ENCODE measurements at places on chromosomes 16 and 17. TPM values are rescaled to one million over a fixed set of nuclear protein-coding genes. Genes with fewer than 3 reads are reported as not detected.

GRCh38 chr16:49543631-49543946 is 170.0 kb downstream of the C16orf78 start:
- no peak for DNase-seq

GRCh38 chr17:2068519-2069051 is 13.7 kb downstream of the HIC1 start:
- DNase-seq = no peak

DNA sequence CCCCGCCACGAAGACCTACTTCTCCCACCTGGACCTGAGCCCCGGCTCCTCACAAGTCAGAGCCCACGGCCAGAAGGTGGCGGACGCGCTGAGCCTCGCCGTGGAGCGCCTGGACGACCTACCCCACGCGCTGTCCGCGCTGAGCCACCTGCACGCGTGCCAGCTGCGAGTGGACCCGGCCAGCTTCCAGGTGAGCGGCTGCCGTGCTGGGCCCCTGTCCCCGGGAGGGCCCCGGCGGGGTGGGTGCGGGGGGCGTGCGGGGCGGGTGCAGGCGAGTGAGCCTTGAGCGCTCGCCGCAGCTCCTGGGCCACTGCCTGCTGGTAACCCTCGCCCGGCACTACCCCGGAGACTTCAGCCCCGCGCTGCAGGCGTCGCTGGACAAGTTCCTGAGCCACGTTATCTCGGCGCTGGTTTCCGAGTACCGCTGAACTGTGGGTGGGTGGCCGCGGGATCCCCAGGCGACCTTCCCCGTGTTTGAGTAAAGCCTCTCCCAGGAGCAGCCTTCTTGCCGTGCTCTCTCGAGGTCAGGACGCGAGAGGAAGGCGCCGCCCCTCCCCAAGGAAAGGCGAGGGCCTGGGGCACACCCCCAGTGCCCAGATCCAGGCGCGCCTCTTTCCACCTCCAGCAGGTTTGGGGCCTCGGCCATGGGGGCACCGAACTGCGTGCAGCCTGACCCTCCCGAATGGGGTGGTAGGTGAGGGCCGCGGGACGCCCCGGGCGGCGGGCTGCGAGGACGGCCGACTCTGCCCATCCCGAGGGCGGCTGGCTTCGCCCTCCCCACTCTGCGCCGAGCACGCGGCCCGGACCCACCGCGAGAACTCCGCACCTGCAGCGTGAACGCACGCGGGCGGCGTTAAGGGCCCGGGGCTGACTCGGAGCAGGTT is 664 bp downstream of the HBQ1 start:
- peak; percentile 55 for DNase-seq

DNA sequence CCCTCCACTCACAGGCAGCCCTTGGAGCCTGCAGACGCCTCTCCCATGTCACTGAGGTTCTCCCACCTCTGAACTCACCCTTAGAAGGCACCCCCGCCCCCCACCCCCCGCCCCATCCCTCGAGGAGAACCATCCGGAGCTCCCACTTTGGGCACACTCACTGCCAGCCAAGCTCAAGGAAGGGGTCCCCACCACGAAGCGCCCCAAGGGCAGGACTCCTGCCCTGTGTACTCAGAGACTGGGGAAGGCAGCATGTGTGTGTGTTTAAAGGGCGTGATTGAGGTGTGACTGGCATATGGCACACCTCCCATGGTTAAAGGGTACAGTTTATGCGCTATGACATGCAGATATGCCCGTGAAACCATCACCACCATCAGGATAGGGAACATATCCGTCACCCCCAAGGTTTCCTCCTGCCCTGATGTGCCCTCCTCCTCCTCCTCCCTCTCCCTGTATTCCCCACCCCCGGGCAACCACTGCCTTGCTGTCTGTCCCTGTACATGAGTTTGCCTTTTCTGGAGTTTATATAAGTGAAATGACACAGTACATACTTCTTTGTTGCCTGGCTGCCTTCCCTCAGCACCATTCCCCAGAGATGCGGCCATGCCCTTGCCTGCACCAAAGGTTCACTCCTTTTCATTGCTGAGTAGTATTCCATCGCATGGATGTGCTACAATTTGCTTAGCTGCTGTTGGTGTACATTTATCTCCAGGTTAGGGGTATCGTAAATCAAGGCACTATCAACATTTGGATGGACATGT is 14.0 kb upstream of the RBFOX3 start:
- DNase-seq = no peak

- no peak for DNase-seq
Observed at GRCh38 chr17:81453076-81453475, 57.8 kb downstream of the BAHCC1 start.

DNA sequence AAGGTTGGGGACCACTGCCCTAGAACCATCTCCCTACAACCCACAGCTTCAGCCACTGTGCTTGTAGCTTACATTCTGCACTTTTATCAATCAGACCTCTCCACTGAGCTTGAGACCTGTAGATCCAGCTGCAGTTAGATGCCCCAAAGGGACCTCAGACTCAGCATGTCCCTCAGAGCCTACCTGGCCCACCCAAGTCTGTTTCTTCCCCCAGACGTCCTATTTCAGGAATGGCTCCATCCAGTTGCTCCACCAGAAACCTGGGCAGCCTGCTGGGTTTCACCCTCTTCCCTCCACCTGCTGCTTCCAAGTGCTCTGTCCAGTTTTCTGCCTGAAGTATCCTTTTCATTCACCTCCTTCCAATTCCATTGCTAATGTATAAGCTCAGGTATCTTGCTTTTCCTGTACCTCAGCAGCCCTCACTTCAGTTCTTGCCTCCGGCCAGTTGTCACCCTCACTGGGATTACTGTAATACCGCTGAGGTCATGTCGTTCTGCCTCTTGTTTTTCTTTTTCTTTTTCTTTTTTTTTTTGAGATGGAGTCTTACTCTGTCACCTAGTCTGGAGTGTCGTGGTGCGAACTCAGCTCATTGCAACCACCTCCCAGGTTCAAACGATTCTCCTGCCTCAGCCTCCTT is 55.0 kb downstream of the GNA13 start:
- no peak for DNase-seq

- no peak for DNase-seq
Observed at GRCh38 chr16:1677339-1677738, 740 bp upstream of the JPT2 start.

GRCh38 chr17:79799174-79799537 is 2.3 kb upstream of the CBX8 start:
- peak; percentile 24 for DNase-seq

Gene CLEC3A
- polyA plus RNA-seq = not detected

Gene CCL4
- polyA plus RNA-seq = 1.7 TPM

Gene TMEM114
- polyA plus RNA-seq = not detected

Gene KAT7
- 58.3 TPM for polyA plus RNA-seq

Gene TNP2
- polyA plus RNA-seq = not detected

Gene TNFRSF12A
- 6.7 TPM for polyA plus RNA-seq
